Amniotic stem cell (primary cell): ENCODE measurements at places on chromosomes 11 and 22.

- peak; percentile 57 for DNase-seq
These were observed 948 bp upstream of the MRTFA start for GRCh38 chr22:40637183-40638150.

GRCh38 chr22:31544481-31545480 is 48.4 kb downstream of the SFI1 start:
- no peak for DNase-seq

DNA sequence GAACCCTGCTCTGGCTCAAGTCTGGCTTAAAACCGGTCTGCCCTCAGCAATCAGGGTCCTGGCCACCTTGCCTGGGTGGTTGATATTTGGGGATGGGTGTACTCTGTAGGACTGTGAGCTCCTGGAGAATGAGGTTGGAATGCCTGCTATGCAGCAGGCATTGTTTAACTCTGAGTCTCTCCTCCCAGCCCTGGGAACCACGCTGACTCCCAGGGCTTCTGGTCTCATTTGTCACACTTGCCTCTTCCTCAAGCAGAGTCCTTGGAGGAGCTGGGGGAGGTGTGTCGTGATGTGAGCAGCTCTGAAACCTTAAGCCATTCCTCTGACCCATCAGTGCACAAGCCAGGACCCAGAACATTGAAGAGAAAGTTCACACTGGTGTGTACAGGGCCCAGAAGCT is 340.1 kb downstream of the MN1 start:
- DNase-seq, result peak; percentile 34

DNA sequence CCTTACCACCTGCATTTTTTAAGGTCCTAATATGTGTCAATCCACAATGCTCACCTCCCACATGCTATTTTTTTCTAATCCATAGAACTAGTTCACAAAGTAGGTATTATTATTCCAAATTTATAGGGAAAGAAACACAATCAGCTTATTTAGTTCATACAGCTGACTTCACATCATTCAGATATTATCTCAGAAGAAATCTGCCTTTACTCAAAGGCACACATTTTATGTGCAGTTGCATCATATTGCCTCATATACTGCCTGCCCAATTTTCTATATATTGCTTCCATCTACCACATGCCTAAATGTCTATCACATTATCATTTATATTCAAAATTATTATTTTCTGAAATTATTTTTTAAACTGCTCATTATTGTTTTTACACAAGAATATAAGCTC is 88.7 kb upstream of the LUZP2 start:
- no peak for DNase-seq

DNA sequence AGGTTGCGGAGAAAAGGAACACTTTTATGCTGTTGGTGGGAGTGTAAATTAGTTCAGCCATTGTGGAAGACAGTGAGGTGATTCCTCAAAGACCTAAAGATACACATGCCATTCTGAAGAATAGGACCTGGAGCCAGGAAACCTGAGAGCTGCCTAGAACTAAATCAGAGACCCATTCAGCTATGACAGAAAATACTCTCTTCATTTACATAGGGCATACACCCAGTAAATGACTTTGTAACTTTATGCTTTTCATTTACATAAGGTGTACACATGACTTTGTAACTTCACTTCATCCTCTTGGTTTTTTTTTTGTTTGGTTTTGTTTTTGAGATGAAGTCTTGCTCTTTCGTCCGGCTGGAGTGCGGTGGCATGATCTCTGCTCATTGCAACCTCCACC is 25.1 kb upstream of the APLNR start:
- no peak for DNase-seq

GRCh38 chr11:93031386-93031785 is 61.9 kb downstream of the MTNR1B start:
- DNase-seq, result no peak

GRCh38 chr22:29433856-29434255 is 4.5 kb upstream of the RFPL1 start:
- DNase-seq, result no peak

DNA sequence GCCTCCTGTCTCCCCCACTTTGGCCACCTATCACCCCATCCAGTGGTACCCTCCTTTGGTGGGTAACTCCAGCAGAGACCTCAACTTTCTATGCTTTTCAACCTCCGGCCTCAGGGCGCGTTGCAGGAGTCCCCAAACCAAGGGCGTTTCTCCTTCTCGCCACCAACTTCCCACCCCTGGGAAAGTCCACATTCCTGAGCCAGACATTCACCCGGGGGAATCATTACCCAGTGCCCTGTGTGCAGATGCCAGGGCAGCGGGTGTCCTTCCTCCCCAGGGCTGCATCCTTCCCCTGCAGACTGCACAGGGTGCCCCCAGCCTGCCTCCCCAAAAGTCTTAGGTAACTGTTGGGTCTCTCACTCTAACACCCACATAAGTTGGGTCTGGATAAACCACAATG is 26.4 kb downstream of the MYEOV start:
- no peak for DNase-seq

- no peak for DNase-seq
These were observed 780.9 kb downstream of the BRD1 start for GRCh38 chr22:49046546-49047361.

GRCh38 chr22:40694411-40694810 is 15.1 kb downstream of the MCHR1 start:
- DNase-seq, result no peak

- DNase-seq, result no peak
These were observed at the start of gene HEPACAM for GRCh38 chr11:124935548-124936514. HEPACAM (minus strand) TSS chr11:124936047; CDS start chr11:124936006, 41 bp downstream.

GRCh38 chr11:104968856-104969776 is 742 bp upstream of the CASP4 start:
- peak; percentile 6 for DNase-seq

GRCh38 chr11:43542750-43543712 is 137.5 kb upstream of the HSD17B12 start:
- no peak for DNase-seq

DNA sequence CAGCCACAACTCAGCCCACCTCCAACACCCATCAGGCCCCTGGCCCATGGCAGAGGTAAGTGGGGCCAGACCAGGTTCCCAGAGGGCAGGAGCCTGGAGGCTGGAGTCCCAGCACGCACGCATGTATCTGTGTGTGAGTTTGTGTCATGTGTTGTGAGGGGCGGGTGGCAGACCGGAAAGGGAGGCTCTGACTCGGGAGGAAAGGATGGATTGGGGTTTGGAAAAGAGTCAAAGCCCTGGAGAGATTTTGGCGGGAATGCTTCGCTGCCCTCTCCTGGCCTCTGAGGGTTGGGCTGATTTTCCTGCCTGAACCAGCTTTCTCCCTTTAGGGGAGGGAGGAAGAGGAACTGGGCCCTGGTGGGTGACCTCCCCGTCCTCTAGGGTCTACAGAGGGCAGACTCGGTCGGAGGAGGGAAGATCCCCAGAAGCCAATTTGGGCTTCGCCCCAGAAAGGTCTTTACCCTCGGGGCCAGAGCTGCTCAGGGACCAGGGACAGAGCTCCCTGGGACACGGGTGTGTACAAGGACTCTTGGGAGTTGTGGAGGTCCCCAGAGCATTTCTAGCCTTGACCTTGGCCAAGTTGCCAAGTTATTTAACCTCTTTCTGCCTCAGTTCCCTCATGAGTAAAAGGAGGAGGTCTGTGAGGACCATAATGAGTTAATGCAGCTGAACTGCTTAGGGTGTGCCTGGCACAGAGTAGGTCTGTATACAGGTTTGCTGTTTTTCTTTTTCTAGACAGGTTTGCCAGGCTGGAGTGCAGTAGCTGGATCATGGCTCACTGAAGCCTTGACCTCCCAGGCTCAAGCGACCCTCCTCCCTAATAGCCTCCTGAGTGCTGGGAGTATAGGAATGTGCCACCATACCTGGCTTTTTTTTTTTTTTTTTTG is 6.9 kb downstream of the C11orf68 start:
- peak; percentile 64 for DNase-seq

- DNase-seq, result no peak
These were observed 34.7 kb upstream of the SEPTIN5 start for GRCh38 chr22:19679522-19680101.

DNA sequence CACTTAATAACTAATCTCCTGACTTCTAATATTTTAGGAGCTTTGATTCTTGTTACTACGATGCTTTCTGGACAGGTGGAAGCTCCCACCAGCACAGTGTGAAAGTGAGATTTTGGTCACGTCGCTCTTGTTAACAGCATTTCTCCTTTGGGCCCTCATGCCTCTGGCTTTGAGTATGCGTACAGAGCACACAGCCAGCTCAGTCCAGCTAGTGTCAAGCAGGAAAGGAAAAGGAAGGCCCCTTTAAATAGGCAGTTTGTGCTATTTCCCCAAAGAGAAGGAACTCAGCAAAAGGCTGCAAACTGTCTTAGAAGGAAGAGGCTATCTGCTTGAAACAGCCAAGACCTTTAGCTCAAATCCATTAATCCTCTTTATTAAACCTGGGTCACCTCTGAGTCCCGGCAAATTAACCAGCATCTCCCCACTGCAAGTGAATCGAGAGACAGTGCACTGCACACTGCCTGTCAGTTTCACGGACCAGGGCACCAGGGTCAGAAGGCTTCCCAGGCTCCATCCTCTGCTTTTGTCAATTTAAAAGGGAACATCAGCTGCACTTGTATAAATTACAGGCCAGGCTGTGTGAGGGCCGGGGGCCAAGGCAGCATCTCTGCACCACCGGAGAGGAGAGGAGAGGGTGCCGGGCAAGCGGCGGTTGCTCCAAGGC is 34.7 kb downstream of the OPCML start:
- DNase-seq, result no peak

- no peak for DNase-seq
These were observed 73.0 kb downstream of the RTL6 start for GRCh38 chr22:44424867-44425693.

DNA sequence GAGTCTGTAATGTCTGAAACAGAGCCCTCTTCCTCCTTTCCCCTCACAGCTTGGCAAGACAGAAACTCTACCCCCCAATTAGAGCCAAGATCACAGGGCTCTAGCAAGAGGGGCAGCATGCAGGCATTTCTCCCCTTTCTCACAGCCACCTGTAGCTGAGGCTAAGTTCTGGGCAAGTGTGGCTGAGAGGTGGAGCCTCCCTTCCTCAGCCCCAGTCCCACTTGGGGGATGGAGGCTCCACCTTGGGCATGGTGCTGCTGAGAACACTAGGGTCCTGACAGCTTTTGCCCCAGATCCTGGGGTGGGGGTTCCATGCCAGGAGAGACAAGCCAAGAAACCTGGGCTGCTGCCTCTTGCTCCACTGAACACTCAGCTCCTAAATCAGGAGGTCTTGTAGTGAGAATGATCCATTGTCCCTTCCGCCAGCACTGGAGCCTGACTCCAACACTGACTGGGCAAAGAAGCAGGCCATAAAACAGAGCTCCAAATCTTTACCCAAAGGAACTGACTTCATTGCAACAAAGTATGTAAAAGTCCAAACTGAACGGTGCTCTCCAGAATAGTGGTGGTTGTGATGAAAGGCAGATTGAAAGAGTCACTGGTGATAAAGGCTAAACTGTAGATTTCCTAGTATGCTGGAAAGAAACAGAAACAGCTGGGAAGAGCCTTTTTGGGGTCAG is 25.6 kb downstream of the NARS2 start:
- DNase-seq, result no peak

DNA sequence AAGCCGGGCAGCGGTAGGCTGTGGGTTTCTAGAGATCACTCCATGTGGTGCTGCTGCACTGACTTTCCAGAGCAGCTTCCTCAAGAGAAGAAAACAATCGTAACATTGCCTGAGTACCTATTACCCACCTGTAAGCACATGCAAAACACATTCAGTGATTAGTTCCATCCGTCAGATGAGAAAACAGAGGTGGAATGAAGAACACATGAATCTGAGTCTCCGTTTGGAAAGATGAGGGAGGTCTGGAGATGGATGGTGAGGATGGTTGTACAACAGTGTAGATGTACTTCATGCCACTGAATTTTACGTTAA is 7.5 kb upstream of the SLCO2B1 start:
- DNase-seq, result no peak

- no peak for DNase-seq
These were observed 24.3 kb upstream of the KCNQ1OT1 start for GRCh38 chr11:2724104-2724503.

- DNase-seq, result no peak
These were observed 9.0 kb downstream of the CLPB start for GRCh38 chr11:72425053-72425980.

GRCh38 chr22:50257451-50258360 is 3.8 kb downstream of the MAPK12 start:
- no peak for DNase-seq
